ENCODE measurements at places on chromosomes 2 and 18. TPM values are rescaled to one million over a fixed set of nuclear protein-coding genes. Genes with fewer than 3 reads are reported as not detected.

DNA sequence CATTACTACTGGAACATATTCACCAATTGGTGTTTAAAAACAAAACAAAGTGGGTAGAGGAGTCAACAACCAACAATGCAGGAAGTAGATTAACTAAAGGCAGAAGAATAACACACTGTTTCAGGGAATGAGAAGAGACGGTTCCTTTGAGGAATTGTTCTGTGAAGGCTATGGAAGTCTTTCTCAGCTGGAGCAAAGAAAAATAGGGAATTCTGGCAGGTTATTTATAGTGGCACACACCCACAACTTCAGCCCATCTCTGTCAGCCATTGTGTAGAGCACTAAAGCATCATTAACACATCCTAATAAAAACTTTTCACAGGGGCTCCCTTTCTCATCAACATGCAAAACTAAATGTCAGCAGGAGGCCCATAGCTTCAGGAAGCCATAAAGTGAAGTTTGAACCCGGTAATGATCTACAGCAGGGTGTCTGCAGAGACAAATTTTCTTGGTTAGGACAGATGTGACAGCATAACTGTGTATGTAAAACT lies 113.6 kb downstream of the CDH2 start:
- DNase-seq = no peak

DNA sequence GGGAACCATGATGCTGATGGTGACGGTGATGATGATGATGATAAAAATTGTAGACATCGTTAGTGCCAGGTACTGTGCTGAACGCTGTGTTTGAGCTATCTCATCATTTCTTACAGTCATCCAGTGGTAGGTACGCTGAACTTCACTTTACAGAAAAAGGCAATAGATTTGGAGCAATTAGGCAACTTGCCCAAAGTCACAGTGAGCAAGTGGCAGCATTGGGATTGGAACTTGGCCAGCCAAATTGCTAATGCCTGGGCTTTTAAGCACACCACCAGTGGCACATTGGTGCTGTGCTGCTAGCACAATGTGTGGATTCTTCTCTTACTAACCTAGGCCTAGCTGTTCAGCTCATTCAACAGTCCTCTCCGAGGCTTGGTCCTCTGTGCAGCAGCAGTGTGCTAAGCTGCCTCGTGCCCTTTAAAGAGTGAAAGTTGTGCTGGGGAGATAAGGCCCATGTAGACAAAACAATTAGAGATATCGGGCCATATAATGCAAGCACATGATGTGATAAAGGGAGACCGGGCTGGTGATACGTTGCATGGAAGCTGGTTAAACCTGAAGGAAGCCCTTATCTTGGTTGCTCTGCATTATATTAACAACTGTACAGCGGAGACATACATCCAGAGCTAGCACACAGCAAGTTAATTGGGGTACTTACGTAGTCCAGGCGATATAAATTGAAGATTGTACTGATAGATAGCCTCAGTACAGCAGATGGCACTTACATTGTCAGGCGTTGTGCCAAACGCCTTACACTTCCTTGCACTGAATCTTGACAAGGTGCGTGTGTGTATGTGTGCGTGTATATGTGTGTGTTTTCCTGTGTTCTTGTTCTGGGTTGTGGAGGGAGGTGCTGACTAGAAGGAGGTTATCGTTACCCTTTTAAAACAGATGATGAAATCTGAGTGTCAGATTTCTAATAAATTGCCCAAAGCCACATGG lies 28.4 kb downstream of the HK2 start:
- DNase-seq = no peak

DNA sequence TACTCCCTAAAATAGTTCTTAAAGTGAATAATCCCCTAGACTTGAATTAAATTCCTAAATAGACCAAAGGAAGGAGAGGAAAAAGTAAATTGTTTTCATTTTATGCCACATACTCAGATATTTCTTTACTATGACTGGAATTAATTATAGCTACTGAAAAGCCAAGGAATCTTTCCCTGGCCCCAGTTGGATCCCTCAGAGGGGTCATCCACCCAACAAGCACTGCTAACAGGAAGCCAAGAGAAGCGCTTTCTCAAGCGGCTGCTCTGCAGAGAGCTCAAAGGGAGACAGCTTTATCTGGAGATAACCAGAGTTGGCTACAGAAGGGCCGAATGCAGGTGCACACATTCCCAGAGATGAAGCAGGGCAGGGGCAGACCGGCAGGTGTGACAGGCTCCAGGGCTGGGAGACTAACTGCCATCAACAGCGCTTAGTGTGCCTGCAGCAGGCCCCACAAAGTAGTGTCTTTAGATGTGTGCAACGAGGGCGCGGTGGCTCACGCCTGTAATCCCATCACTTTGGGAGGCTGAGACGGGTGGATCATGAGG lies 51.1 kb downstream of the POLR1A start:
- DNase-seq = no peak

DNA sequence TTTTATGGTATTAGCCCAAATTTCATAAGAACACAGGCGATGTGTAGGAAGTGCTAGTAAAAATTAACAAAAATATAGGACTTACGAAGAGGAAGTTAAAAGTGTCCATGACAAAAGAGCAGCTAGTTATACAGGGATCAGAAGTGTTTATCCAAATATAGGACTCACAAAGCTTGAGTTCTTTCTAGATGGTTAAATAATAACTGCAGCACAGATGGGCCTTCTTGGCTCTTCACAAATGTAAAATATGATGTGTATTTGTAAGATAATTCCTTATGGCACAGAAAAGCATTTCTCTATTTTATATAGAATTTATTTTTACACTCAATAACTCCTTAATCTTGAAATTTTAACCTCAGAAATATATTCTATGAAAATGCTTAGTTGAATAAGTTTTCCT lies 100.9 kb upstream of the SPHKAP start:
- no peak for DNase-seq

GRCh38 chr2:240991378-240992263 lies 6.8 kb upstream of the SNED1 start:
- DNase-seq = peak; percentile 91

- no peak for DNase-seq
Measured at GRCh38 chr2:16022548-16023240, 82.3 kb downstream of the MYCN start.

DNA sequence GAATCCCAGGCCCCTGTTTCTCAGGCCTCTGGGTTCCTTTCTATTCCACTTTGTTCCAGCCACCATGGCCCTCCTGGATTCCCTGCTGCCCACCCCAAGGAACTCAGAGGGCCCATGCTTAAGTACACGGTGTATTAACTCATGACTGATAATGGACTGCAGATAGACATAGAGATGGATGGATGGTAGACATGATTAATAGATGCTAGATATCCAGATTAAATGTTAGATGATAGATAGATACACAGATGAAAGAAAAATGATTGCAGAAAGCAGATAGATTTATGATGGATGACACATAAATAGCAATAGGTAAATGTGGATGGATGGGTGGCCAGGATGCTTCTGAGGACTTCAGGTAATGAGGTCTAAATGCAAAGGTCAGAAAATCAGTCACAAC lies 278.0 kb downstream of the CELF4 start:
- DNase-seq = no peak

GRCh38 chr2:39378968-39379367 lies 58.1 kb downstream of the MAP4K3 start:
- no peak for DNase-seq

GRCh38 chr2:191304939-191305875 lies 60.0 kb downstream of the MYO1B start:
- peak; percentile 71 for DNase-seq

GRCh38 chr2:218743068-218743467 lies 32.4 kb downstream of the TTLL4 start:
- no peak for DNase-seq

DNA sequence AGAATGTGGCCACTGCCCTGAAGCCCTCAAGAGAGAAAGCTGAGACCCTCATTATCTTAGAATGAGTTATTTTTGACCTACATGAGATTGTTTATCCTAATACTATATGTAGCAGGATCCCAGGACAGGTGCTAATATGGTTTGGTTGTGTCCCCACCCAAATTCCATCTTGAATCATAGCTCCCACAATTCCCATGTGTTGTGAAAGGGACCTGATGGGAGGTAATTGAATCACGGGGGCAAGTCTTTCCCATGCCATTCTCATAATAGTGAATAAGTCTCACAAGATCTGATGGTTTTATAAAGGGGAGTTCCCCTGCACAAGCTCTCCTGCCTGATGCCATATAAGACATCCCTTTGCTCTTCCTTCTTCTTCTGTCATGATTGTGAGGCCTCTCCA lies 76.8 kb downstream of the CCBE1 start:
- DNase-seq = no peak

GRCh38 chr2:237629739-237630138 lies 2.4 kb downstream of the LRRFIP1 start:
- DNase-seq = no peak

DNA sequence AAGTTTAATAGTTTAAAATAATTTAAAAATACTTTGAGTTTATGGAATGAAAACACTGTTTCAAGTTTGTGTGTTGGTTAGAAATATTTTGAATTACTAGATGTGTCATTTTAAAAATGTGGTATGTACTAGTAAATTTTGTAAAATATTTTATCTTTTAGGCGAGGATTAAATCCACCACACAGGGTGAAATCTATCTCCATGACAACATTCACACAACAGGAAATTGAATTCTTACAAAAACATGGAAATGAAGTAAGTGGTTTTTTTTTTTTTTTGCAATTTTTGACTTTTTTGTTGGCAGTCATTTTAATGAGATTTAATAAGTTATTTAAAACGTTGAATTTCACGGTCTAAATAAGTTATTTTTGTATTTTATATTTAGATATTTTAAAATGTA lies 19.4 kb downstream of the AGFG1 start:
- DNase-seq = no peak

- no peak for DNase-seq
Measured at GRCh38 chr18:74528478-74528877, 5.8 kb upstream of the CNDP1 start.

DNA sequence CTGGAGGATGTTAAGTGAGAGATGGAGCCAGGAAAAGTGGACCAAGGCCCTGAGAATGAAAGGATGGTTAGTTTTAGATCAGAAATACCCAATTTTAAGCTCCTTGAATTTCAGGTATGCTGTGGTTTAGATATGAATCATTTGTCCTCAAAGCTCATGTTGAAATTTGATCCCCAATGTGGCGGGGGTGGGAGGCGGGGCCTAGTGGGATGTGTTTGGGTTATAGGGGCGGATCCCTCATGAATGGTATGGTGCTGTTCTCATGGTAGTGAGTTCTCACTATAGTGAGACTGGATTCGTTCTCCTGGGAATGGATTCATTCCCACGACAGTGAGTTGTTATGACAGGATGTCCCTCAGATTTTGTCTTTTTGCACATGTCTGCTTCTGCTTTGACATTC lies 11.4 kb downstream of the MYO5B start:
- no peak for DNase-seq

DNA sequence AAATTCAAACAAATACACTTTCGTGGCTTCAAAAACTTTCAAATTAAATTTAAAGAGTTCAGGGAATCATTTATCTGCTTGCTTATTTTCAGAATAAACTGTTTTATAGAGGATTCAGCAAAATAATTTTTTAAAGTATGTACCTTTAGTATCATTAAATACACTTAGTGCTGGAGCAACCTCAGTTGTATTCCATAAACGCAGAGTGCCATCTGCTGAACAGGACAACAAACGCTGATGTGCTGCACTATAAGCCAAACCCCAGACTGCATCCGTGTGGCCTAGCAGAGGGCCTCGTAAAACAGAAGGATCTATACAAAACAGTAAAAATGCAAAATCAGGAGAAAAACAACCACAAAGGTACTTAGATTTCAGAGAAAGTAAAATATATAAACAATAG lies 108.6 kb downstream of the STRN start:
- DNase-seq = no peak

- DNase-seq = no peak
Measured at GRCh38 chr2:173770947-173771678, 194.1 kb downstream of the SP3 start.

DNA sequence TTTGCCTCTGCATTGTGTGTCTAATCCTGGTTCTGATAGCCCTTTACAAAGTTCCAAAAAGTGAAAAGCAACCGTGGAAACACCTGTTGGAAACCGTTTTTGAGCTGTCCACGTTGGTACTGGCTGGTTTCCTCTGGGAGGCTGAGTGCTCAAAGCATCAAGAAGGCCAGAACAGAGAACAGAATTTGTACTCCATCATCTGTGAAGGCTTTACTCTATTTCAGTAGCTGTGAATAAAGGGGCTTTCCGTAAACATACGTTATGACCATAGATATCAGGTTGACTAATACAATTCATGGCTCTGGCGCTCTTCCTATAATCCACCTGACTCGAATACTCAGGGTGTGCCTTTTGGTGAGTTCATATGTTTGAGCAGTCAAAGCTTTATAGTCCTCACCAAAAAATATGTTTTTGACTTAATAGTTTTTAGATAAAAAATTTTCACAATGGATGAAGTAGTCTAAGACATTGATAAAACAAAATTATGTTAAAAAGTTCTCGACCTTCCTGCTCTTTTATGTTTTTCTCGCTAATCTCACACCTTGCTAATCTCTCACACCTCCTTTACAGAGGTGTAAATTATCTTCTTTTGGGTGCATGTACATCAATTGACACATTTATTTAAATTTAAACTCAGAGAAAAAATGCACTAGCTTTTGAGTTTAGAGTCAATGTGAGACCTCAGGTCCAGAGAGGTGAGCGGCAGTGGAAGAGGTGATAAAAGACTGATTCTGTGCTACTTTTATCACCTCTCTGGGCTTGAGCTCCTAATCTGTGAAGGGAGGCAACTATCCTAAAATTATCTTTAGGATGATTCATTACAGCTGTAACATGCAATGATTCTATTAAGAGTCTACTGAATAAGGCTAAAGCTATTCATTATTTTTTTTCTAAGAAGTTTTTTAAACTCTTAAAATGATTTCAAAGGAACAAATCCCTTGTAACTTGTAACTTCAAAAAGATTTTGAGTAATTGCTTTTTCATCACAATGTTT lies 65.3 kb downstream of the CXCR4 start:
- DNase-seq = no peak

MEP1B gene
- not detected for total RNA-seq

CRACDL gene
- 25.5 TPM for total RNA-seq

SP140 gene
- total RNA-seq = 2.7 TPM

FSHR gene
- total RNA-seq = not detected

MAP2 gene
- total RNA-seq = 3.0 TPM
